ENCODE measurements at places on chromosomes 4 and X.

GRCh38 chrX:97102938-97103337, 219.2 kb downstream of the RPA4 start:
- no peak for DNase-seq

DNA sequence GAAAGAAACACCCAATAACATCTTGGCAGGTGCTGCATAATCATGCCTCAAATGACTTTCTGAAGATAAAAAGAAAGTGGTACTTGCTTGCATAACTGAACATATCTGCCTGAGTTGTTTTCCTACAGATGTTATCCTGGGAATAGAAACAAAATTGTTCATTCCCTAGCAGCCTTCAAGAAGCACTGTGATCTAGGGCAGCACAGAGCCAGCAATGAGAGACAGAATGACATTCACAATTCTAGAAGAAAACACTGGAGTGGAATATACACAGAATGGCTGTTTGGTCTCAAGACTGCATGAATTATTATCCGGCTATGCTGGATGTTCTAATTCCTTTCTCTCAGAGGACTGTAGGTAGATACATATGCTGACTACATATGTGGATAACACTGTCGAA, 790.9 kb downstream of the PDHA2 start:
- DNase-seq = no peak

DNA sequence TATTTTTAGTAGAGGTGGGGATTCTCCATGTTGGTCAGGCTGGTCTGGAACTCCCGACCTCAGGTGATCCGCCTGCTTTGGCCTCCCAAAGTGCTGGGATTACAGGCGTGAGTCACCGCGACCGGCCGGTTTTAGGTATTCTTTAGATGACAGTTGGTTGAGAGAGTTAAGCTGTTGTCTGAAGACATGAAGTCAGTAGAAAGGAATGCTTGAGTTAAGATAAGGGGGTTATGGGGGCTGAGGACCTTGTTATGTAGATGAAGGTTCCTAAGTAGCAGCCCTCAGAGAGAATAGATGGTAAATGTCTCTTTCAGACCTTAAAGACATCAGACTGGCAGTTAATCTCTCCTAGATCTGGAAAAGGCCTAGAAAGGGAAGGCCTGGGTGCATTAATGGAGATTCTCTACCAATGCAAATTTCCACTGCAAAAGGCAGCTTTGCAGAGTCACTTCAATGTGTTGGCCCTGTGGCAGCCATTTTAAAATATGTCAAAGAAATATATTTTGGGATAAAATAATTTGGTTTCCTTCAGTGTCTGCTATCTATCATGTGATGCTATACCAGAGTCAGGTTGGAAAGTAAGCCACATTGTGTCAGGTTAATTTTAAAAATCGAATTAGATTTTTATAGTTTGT, 6.4 kb upstream of the ZNF674 start:
- DNase-seq = no peak

- DNase-seq = no peak
These were observed 36.0 kb downstream of the LHFPL1 start for GRCh38 chrX:112643721-112644120.

- no peak for DNase-seq
These were observed 98.4 kb upstream of the TENM3 start for GRCh38 chr4:182144626-182145333.

DNA sequence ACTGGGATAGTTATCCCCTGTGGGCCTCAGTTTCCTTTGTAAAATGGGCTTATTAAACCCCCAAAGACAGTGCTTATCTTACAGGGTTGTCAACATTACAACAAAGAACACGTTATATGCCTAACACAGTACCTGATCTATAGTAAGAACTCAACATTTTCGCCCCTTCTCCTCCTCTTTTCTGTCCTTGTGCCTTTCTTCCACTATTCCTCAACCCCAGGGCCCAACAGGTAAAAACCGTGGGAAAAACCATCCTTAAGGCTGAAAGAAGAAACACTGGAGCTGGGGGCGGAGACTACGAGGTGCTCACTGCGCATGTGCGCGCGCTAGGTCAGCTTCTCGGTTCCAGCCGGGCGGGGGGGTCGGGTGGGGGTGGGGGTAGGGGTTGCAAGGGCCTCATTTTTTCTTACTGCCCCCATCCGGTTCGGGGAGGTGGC, 426 bp upstream of the XIAP start:
- no peak for DNase-seq

GRCh38 chr4:126396703-126397102, 1081.9 kb downstream of the FAT4 start:
- DNase-seq = no peak

DNA sequence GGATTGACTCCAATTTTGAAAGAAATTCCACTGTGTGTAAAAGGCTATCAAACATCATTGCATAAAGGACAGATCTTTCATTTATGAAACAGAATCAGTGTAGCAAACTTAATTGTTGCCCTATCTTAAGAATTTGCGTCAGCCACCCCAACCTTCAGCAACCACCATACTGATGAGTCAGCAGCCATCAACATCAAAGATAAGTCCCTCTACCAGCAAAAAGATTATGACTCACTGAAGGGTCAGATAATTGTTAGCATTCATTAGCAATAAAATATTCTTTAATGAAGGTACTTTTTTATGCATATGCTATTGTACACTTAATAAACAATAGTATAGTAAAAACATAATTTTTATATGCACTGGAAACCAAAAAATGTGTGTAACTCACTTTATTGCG, 15.8 kb upstream of the GRSF1 start:
- no peak for DNase-seq

DNA sequence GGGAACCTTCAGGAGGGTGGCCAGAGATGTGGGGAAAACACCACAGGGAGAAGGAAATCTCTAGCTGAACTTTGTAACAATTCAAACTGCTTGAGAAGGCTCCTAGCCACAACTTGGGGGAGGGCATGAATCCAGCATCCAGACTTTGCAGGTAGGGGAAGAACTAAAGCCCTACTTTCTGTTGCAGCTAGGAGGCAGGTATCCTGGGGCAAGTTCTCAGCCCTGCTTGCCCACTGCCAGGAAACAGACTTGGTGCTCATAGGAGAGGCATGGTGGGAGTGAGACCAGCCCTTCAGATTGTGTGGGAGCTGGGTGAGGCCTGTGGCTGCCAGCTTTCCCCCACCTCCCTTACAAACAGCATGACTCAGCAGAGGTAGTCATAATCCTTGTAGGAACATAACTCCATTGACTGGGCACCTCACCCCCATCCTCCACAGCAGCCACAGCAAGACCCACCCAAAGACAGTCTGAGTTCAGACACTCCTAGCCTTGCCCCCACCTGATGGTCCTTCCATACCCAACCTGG, 209.5 kb upstream of the CPEB2 start:
- DNase-seq = no peak

GRCh38 chr4:96708766-96709165, 868.9 kb downstream of the PDHA2 start:
- no peak for DNase-seq

- DNase-seq = no peak
These were observed 596.0 kb upstream of the SLIT2 start for GRCh38 chr4:19655666-19656065.

DNA sequence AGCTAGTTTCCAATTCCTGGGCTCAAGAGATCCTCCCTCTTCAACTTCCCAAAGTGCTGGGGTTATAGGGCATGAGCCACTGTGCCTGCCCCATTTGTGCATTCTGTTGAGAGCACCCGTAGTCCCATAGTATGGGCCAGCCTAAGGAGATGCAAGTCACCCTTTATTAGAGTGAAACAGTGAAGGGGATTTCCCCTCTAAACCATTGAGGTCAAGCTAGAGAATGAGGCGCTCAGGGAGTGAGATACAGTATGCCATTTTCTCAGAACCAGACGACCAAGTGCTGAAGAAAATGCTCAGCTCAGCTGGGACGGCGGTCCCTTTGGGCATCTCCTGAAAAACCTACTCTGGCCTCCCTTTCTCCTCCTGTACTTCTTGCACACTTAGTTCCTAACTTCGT, 18.7 kb downstream of the RNF4 start:
- DNase-seq = no peak

- no peak for DNase-seq
These were observed 94.2 kb upstream of the NKX1-1 start for GRCh38 chr4:1500231-1500965.

Measured in inflammatory macrophage (primary cell).